ENCODE measurements at places on chromosomes 16 and 17.
A peak's percentile ranks its signal among the peaks of the same experiment; 100 is the strongest.

- no peak for DNase-seq
These were observed 15.5 kb upstream of the CDH15 start for GRCh38 chr16:89155851-89156739.

GRCh38 chr17:55532670-55533069 is 21.4 kb upstream of the SMIM36 start:
- DNase-seq: no peak

GRCh38 chr17:20009052-20009301 is 182 bp upstream of the SPECC1 start:
- no peak for DNase-seq

- no peak for DNase-seq
These were observed 41.7 kb upstream of the CDRT4 start for GRCh38 chr17:15509095-15509494.

DNA sequence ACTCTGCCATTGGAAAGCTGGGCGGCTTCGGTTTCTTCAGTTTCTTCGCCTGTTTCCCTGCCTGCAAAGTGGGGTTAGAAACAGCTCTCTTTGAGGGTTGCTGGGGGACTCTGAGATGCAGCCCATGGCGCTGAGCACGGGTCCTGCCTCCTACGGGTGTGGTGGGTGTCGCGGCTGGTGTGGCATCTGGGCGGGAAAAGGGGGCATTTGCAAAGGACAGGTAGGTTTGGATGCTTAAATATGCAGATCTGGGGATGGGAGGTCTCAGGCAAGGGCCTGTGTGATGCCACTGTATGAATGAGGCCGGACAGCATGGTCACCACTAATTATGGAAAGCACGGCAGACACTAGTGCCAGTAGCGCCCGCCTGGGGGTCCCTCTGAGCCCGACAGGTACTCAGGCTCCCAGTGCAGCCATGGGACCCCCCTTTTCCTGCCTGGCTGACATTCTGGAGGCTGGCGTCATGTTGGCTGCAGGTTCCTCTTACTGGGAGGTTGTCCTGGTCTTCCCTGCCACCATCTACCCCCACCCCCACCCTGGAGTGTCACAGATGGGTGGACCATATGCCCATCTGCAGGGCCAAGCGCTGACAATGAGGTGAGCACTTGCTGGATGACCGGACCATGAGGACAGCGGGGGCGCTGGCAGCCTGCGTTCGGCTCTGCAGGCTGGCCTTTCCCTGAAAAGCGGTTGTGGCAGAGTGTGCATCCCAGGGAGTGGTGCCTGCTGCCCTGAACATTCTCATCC is 237.7 kb downstream of the SEC14L1 start:
- no peak for DNase-seq

DNA sequence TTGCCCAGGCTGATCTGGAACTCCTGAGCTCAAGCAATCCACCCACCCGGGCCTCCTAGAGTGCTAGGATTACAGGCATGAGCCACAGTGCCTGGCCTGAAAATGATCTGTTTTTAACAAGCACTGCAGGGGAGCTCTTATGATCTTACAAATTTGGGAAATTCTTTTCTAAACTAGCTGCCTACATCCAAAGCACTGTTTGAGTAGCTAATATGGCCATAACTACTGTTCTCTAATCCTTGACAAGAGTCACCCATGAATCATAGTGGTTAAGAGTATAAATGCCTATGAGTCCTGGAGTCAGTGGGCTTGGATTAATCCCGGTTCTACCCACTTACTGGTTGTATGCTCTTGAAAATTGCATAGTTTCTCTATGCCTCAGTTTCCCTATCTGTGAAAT is 1.4 kb upstream of the CPPED1 start:
- DNase-seq: no peak

- no peak for DNase-seq
These were observed 1.6 kb upstream of the C17orf107 start for GRCh38 chr17:4897785-4898184.

GRCh38 chr16:67555795-67556212 is 6.5 kb upstream of the CTCF start:
- no peak for DNase-seq

DNA sequence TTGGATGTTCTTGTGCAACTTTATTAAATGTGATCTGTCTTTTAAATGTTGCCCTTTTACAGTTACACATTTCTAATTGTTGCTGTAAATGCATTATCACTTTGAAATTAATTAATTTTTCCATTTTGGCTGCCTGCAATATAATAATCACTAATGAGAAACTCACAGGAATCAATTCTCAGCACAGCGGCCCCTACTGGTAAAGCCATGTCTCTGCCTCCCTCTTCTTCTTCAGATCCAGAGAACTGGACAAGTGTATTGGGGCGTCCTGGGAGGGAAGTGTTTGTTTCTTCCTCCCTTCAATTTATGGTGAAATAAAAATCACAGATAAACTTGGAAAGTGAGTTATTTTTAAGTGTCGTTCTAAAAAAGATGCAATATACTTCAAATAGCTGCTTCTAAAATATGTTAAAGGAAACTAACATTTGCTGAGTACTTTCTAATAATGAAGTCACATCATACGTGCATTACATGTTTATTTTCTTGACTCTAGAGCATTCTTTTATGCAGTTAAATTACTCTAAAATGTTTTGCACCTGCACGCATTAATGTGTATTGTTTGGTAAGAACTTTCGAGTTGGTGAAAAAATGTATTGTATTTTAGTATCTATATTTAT is 338.0 kb downstream of the WWOX start:
- peak; percentile 4 for DNase-seq

- no peak for DNase-seq
These were observed 89.8 kb downstream of the CYB561 start for GRCh38 chr17:63356337-63356757.

DNA sequence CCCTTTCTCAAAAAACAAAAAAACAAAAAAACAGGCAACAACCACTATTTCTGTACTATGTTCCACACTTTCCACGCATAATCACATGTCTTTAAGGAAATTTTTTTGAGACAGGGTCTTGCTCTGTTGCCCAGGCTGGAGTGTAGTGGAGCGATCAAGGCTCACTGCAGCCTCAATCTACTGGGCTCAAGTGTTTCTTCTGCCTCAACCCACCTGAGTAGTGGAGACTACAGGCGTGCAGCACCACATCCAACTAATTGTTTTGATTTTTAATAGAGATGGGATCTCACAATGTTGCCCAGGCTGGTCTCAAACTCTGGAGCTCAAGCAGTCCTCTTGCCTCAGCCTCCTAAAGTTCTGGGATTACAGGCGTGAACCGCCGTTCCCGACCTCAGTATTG is 52.6 kb upstream of the BPTF start:
- DNase-seq: no peak

GRCh38 chr17:66775271-66775670 is 59.6 kb upstream of the CACNG5 start:
- no peak for DNase-seq

- DNase-seq: no peak
These were observed 153.3 kb downstream of the CHD9 start for GRCh38 chr16:53207810-53208752.

DNA sequence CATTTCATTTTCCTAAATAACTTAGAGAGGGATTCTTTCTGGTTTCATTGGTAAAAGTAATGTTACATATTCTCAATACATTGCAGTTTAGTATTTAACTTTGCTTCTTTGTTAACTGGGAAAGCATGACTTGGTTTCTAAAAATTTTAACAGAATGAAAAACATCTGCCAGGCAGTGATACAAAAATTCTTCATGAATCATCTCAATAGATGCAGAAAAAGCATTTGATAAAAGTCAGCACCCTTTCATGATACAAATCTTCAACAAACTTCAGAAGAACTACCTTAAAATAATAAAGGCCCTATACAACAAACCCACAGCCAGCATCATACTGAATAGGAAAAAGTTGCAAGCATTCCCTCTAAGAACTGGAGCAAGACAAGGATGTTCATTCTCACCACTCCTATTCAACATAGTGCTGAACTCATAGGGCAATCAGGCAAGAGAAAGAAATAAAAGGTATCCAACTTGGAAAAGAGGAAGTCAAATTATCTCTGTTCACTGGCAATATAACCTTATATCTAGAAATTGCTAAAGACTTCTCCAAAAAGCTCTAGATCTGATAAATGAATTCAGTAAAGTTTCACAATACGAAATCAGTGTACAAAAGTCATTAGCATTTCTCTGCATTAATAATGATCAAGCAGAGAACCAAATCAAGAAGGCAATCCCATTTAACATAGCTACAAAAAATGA is 50.4 kb downstream of the SLFN5 start:
- no peak for DNase-seq

All from stimulated activated CD4-positive, alpha-beta T cell treated with anti-CD3 and anti-CD28 coated beads, Interleukin-1b, Interleukin-23, amount 100 ng/mL, for 24 hours (primary cell).